Small intestine (tissue), 16 donors: ENCODE measurements at places on chromosomes 4 and X. TPM values are rescaled to one million over a fixed set of nuclear protein-coding genes. Genes with fewer than 3 reads are reported as not detected.

GRCh38 chr4:118676128-118676527 is 9.1 kb upstream of the METTL14 start:
- no peak for DNase-seq

- DNase-seq: no peak
Observed at GRCh38 chr4:183173580-183174526, 74.8 kb downstream of the WWC2 start.

DNA sequence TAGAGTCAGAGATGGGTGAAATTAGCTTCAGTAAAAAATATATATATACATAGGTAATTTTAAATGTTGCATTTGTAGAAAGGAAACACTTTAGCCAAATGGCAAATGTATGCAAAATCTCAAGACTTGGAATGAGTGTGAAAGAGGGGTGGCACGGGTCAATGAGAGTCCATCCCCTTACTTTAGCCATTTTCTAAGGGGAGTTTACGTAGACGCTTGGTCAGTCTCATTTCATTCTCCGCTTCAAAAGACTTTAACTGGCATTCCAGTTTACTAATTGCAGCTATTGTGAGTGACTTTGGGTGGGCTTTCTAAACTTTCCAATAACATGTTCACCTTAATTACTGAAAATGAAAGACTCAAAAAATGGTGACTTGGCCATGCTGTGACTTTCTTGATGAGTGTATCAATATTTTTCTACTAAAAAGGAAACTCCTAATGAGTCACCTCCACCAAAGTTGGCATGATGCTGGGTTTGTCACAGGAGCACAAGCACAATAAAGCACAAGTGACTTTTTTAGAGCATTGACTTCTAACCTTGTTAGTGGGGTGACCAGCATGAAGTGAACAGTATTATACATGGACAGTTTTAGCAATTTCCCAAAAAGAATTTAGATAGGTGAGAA is 356.0 kb upstream of the RASGEF1B start:
- no peak for DNase-seq

- DNase-seq: no peak
Observed at GRCh38 chr4:22999419-22999818, 306.7 kb downstream of the GBA3 start.

DNA sequence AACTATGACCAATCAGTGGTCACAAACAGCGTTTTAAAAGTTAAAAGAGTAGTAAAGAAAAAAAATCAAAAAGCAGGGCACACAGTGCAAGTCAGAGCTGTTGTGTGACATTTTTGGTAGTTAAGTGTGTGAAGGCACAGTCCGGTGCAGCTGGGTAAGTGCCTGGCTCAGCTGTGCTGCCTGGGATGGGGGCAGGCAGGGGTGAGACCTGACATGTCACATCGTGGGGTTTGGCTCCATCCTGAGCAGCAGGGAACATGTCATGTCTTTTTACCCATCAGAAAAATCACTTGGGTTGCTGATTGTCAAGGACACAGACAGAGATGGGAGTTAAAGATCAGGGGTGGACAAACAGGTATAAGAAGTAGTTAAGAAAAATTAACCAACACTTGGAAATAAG is 125.1 kb downstream of the NSUN7 start:
- DNase-seq: no peak

GRCh38 chrX:78693536-78693935 is 34.4 kb upstream of the RTL3 start:
- no peak for DNase-seq

DNA sequence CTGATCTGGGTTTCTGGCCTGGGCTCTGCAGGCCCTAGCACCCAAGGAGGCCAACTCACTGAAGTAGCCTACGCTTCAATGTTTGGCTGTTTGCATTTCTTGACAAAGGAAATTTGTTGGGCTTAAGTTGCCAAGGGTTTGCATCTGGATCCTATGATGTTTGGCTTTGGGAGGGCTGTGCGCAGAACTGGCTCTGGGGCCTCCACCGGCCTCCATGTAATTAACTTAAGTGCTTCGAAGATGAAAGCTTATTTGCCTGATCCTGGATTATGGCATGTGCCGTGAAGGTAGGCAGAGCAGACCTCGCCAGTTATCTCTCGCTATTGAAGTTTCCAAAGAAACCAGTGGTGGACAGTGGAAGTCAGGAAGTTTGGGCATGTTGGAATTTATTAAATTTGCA is 124.3 kb upstream of the STX18 start:
- DNase-seq: no peak

DNA sequence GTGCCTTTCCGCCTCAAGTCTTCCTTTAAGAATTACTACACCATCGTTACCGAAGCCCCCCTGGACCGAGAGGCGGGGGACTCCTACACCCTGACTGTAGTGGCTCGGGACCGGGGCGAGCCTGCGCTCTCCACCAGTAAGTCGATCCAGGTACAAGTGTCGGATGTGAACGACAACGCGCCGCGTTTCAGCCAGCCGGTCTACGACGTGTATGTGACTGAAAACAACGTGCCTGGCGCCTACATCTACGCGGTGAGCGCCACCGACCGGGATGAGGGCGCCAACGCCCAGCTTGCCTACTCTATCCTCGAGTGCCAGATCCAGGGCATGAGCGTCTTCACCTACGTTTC is 2.2 kb downstream of the PCDH10 start:
- DNase-seq: no peak

GRCh38 chrX:76433219-76433618 is 5.7 kb downstream of the MAGEE1 start:
- DNase-seq: no peak

DNA sequence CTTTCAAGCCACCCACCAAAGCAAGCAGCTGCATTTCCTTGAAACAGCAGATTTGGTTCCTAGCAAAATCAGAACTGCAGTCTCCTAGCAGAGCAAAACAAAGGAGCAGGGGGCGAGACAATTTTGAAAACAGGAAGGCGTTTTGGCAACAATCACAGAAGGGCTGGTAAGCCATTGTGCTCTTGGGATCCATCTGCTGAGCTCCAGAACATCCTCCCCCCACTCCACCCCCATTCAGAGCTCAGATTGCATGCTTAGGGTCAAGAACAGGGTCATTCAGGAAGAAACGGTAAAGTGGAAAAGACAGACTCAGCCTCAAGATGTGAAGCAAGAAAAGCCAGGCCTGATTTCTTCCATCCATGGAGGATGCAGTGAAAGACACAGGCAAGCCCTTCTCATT is 7.6 kb upstream of the PCDH19 start:
- DNase-seq: no peak

DNA sequence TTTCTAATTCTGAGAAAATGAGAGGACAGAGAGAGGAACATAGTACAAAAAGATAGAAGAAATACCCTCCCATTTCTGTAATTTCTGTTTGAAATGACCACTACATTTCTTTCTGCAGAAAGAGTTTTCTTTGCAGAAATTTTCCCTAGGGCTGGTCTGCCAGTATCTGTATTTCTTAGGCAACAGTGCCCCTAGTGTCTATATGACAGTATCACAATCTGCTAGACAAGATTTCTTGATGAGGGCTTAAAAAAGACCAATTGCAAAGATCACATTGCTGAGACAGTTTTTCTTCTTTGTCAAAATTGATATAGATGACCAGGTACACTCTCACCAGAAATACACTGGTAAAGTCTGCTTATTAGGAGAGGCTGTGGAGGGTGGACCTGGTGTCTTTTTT is 81.0 kb upstream of the ZDHHC15 start:
- DNase-seq: peak; percentile 1

DNA sequence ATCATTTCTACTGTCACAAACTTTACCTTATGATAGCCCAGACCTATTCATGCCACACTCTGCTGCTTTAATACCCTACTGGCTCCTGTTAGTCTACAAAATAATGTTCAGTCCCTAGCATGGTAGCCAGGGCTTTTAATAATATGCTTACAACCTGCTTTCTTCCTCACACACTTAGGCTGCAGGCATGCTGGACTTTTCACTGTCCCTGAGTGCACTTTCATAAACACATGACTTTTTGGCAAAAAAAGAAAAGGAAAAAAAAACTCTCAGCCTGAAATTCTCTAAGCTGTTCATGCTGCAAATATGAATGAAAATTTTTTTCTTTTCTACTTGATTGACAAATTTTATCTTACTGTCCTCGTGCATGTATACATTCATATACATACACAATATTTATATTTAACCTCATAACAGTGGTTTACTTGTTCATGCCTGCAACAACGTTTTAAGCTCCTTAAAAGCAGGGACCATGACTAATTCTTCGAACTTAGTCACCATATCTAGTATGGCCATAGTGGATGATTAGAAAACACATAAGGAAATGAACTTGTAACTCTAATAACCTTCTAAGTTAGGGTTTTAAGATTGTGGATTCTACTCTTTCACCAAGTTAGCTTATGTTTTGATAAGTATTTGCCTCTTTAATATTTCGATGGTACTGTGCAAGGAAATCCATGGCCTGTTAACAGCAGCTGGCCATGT is 229.5 kb downstream of the SPCS3 start:
- no peak for DNase-seq

- no peak for DNase-seq
Observed at GRCh38 chrX:42770566-42770965, 7.4 kb downstream of the PPP1R2C start.

DNA sequence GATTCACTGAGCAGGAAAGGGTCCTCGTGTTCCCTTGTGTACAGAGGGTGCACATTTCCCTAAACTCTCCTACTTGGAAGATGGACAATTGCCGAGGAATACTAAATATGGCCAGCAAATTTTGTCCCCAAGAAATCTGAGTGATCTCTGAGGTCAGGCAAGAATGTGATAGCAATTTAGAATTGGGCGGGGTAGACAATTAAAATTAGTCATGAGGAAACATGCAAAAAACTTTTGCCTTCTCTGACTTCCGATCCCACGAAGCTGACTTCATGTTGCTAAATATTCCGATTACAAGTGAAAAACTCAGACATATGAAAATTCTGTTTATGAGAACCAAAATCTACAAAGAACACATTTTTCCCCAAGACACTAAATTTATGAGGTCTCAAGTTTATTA is 453.9 kb upstream of the ZFP42 start:
- DNase-seq: no peak

DNA sequence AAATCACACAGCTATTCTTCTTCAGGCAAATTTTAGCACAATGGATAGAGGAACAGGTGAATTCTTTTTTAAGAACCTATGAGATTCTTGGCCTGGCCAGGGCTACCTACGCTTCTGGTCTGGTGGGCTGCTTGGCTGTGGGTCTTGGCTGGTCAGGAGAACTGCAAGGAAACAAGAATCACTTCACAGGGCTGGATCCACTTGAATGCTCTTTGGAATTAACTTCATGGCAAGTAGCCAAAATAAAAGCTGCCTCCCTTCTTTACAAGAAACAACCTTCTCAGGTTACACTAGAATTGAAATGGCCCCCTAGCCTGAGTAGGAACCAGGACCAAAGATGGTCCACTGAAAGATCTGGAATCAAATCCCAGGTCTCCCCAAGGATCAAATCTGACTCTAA is 519.1 kb downstream of the IQCM start:
- no peak for DNase-seq

- DNase-seq: no peak
Observed at GRCh38 chr4:93289831-93290230, 538.7 kb upstream of the ATOH1 start.

- DNase-seq: no peak
Observed at GRCh38 chrX:42754603-42755002, 23.4 kb downstream of the PPP1R2C start.

DNA sequence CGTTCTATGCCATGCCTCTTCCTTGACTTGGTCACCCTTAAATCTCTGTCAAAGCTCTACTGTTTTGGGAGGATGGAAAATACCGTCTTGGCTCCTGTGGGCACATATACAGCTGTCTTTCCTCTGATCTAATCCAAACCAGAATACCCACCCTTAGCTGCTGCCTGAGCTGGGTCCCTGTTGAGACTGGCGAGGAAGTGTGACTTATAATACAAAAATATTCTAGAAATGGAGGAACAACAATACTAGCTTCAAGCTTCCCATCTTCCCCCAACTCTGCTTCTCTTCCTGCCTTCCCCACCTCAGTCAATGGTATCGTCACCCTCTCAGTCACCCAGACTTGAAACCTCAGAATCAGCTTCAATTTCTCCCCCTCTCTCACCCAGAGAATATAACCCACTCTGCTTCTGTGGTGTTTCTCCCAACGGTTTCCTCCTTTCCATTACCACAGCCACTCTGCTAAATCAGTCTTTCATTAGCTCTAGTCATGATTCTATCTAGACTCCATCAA is 599 bp upstream of the IL2RG start:
- no peak for DNase-seq

GRCh38 chr4:163603257-163603656 is 108.8 kb downstream of the TMA16 start:
- DNase-seq: no peak

DNA sequence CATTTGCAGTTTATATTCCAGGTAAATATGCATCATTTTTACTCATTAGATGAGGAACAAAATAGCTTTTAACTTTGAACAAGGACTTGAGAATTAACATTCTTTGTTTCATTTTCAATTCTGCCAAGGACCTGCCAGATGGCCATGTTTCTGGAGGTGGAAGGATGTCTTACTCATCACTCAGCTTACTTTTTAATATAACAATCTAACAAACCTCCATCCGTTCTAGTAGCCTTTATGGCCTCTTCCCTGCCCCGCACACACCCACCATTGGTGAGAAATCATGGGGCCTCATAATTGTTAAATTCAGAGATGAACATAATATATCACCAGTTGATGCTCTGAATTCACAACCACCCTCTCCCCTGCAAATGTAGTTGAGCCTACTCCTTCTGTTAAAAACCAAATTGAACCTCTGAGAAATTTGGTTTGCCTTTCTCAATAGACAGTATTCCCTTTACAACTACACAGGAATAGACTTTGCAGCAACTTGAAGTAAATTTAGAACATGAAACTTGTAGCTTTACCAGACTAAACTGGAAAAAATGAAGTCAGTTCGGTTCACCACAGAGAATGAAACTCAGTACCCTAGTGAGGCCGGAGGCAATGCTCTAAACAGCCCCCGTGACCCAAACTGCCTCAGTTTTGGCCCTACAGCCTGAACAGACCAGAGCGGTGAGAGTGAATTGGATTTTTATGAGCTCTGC is 50.1 kb upstream of the ACSL4 start:
- DNase-seq: no peak

GRCh38 chr4:65241257-65241997 is 428.9 kb downstream of the EPHA5 start:
- no peak for DNase-seq

DNA sequence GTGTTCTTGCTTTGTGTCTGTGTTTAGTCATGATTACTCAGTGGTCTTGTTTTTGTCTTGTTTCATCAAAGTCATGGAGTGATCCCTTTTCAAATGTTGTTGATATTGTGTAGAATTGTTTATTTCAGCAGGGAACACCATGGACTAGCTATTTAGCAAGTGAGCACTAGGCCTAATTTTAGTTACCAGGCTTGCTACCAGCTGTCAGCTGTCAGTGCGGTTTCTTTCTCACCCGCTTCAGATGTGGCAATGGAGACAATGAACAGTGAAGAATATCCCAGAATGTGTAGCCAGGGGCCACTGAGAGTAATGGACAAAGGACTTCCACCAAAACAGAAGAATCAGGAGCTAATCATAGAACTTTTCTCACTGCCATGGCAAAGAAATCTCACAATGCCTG is 432.8 kb upstream of the FMR1 start:
- no peak for DNase-seq

LIMCH1 gene
- 6.7 TPM for polyA plus RNA-seq

CYP4V2 gene
- polyA plus RNA-seq: 19.5 TPM

TCP11X2 gene
- polyA plus RNA-seq: 0.18 TPM

MAGEA2 gene
- not detected for polyA plus RNA-seq

SHISA3 gene
- 0.54 TPM for polyA plus RNA-seq

MAGEC1 gene
- polyA plus RNA-seq: not detected

GDPD2 gene
- 2.6 TPM for polyA plus RNA-seq

HERC5 gene
- polyA plus RNA-seq: 2.7 TPM

PPEF1 gene
- not detected for polyA plus RNA-seq

NDST3 gene
- polyA plus RNA-seq: 0.77 TPM

AREG gene
- 3.0 TPM for polyA plus RNA-seq

PPBP gene
- polyA plus RNA-seq: 1.5 TPM

MANBA gene
- polyA plus RNA-seq: 11.7 TPM

PAQR3 gene
- polyA plus RNA-seq: 9.2 TPM

VSIG1 gene
- 0.45 TPM for polyA plus RNA-seq

CXCL1 gene
- polyA plus RNA-seq: 2.9 TPM
